Activated gamma-delta T cell treated with anti-CD3 and anti-CD28 coated beads, Interleukin-2, amount 50 U/mL, for 16 hours (primary cell): ENCODE measurements at places on chromosomes 1 and 21.
A peak's percentile ranks its signal among the peaks of the same experiment; 100 is the strongest.

GRCh38 chr1:17276568-17276967 lies 27.7 kb downstream of the PADI3 start:
- no peak for DNase-seq

DNA sequence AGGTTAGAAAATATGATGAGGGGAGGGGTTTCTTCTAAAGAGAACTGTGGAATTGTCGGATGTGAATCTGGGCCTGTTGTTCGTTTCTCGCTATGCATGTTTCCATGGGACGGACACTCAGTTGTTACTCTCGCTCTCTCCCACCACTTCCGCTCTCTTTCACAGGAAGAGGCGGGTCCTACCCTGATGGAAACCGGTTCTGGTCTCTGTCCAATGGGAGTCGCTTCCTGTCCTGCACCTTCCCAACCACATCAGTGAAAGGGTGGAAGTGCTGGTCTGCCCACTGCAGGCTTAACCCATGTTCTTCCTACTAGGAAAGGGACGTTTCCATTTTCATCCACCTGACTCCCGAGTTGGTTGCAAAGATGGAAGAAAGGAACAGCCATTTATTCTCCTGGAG lies 119.4 kb downstream of the KCNJ15 start:
- no peak for DNase-seq

GRCh38 chr1:193806079-193807048 lies 620.0 kb upstream of the B3GALT2 start:
- no peak for DNase-seq

DNA sequence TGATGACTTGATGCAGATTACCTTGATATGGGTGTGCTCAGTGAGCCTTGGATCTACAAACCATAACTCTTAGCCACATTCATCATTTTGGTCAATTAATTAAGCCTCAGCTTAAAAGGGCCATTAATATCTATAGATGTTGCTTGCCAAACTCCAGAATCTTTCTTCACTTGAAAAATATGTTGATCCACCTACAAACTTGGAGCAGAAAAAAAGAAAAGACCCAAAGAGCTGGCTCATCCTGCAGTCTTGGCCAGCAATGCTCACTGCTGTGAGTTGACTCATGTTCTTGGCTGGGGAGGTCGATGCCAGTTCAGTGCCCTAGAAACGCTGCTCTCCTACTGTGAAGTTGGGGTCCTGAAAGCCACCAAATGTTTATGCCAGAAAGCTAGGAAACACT lies 75.4 kb downstream of the DPT start:
- no peak for DNase-seq

GRCh38 chr1:67921725-67922489 lies 88.6 kb upstream of the GNG12 start:
- DNase-seq = no peak

- DNase-seq = no peak
Measured at GRCh38 chr1:50106095-50106761, 2.5 kb upstream of the ELAVL4 start.

DNA sequence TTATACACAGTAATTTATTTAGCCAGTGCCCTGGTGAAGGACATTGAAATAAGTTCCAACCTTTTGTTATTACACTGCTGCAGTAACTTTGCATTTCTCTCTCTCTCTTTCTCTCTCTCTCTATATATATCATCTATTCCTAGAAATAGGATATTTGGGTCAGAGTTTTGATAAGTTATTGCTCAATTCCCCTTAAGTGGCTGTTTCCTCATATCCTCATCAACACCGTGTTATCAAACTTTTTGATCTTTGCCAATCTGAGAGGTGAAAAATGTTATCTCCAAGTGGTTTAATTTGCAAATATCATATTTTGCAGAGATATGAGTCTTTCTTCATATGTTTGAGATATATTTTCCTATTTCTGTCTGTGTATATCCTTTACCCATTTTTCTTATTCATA lies 1.6 kb upstream of the SRSF4 start:
- DNase-seq = no peak

DNA sequence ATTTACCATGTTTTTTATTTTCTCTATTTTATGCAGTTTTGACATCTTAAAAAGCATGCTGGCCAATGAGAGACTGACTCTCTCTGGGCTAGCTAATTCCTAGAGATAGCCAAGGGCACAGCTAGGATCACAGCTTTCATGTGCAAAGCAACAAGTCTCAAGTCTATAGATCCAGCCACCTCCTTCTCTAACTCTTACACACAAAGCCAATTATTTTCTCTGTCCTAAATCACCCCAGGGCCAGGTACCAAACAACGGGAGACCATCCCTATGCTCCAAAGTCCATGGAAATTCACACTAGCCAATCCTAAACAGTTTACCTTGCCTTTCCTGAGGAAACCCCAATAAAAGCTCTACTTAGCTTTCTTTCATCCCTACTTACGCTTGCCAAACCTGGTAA lies 38.0 kb downstream of the ARHGAP29 start:
- DNase-seq = no peak

GRCh38 chr1:35646043-35646442 lies 4.7 kb upstream of the PSMB2 start:
- no peak for DNase-seq

DNA sequence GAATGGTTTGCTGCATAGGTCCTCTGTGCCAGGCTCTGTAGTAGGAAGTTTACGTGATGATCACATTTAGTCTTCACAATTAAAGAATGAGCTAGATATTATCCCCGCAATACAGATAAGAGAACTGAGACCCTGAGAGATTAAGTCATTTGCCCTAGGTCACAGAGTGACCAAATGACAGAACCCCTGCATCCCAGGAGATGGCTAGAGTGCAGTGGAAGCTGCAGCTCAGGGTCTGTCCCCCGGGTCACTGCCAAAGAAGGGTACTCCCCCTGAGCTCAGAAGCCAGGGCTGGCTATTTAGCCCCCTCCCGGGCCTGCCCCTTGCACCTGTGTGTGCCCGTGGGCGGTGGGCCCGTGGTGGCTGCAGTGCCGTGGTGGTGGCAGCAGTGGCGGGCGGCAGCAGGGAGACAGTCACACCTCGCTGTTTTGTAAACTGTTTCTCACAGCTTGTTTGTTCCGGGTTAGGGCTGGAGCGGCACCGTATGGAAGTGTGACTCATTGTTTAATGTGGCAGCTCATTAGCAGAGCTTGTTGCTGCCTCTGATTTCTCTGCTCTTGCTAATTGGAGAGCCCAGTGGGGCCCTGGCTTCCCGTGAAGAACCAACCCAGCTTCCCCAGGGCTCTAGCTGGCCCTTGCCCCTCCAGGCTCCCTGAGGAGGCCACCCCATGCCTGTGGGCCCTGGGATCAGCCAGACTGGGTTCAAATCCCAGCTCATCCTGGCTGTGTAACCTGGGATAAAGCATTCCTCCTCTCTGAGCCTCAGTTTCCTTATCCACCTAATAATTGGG lies 19.3 kb upstream of the FOXO6 start:
- DNase-seq = no peak

- no peak for DNase-seq
Measured at GRCh38 chr1:63824451-63824850, 50.6 kb downstream of the ROR1 start.

DNA sequence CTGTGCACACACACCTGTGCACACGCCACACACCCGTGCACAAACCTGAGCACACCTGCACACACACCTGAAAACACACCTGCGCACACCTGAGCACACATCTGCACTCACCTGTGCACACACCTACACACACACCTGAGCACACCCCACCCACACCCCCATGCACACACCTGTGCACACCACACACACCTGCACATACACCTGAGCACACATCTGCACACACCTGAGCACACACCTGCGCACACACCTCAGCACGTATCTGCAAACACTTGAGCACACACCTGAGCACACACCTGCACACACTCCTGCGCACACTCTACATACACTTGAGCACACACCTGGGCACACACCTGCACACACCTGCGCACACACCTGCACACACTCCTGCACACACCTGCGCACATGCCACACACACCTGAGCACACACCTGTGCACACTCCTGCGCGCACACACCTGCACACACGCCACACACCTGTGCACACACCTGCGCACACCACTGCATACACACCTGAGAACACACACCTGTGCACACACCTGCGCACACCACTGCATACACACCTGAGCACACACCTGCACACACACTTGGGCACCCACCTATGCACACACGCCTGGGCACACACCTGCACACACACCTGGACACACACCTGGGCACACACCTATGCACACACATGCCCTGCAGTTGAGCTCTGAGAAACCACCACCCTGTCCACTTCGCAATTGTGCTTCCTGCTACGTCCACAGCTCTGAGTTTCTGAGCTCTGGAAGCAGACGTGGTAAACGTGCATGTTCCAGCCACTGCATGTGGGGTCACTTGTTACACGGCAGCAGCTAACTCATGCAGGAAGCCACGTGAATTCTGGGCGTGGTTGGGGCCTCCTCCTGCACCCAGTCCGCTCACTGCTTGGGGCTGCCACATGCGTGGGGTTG lies 8.0 kb upstream of the C1orf159 start:
- no peak for DNase-seq

- DNase-seq = no peak
Measured at GRCh38 chr1:158089925-158090637, 90.6 kb upstream of the CD1D start.

GRCh38 chr1:44238660-44239059 lies 25.4 kb downstream of the DMAP1 start:
- no peak for DNase-seq

DNA sequence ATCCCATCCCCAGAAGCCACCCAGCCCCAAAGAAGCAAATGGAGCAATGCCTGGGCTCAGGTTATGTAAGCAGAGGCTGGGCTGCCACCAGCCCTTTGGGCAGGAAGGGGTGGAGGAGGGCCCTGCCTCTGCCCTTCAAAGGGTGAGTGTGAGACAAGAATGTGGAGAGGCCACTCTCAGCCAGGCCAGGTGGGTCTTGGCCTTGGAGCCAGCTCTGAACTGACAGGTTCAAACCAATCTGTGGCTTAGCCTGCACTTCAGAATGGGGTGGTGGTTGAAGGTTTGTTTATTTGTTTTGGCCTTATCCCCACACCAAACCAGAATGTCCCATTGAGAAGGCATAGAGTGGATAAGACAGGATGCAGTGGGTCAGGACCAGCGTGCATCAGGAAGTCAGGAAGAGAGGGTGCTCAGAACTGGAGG lies 29.8 kb downstream of the C1orf116 start:
- DNase-seq = no peak

DNA sequence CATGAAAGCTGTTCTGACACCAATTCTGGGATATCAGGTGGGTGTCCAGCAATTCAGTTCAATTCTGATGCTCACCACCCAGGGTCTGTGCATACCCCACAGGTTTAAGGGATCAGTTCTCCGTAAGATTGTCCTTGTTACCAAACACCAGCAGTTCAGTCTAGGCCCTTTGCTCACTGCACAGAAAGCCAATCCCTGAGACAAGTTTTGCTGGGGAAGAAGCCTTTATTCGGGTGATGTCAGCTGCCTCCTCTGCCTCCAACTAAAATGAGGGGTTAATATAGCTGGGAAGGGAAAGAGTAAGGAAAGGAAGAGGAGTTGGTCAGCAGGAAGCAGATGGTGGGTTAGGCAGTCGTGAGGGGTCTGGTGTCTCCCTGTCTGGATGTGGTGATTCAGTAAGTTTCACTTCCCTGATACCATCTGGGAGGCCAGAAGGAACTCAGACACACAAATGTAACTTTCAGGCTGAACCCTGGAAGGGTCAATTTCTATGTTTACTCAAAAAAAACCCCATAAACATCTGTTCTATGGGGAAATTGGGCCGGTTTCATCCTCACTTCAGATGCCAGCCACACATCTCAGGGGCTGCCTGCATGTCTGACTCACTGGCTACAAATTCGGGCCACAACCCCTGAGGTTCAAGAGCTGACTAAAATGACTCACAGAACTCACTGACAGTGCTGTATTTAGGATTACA lies 83.3 kb upstream of the PGBD5 start:
- DNase-seq = no peak

- DNase-seq = no peak
Measured at GRCh38 chr1:171852272-171852671, 11.0 kb downstream of the DNM3 start.

- no peak for DNase-seq
Measured at GRCh38 chr1:21631944-21632887, 36.9 kb downstream of the RAP1GAP start.

DNA sequence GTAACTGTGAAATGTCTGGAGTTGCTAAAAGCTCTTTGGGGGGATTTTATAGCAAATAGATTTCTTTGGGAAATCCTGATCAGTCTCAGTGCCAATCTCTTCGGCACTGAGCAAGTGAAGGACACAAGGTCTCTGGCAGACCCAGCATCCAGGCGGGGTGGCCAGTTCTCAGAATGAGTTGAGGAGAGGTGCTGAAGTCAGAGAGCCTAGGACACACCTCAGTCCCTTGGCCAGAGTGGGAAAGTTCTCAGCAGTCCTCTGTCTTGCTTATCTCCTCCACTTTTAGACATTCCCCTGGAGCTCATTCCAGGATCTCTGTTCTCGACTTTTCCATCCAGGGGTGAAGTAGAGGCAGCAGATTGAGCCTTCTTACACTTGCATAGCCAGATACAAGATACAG lies 6.7 kb downstream of the HLX start:
- no peak for DNase-seq

DNA sequence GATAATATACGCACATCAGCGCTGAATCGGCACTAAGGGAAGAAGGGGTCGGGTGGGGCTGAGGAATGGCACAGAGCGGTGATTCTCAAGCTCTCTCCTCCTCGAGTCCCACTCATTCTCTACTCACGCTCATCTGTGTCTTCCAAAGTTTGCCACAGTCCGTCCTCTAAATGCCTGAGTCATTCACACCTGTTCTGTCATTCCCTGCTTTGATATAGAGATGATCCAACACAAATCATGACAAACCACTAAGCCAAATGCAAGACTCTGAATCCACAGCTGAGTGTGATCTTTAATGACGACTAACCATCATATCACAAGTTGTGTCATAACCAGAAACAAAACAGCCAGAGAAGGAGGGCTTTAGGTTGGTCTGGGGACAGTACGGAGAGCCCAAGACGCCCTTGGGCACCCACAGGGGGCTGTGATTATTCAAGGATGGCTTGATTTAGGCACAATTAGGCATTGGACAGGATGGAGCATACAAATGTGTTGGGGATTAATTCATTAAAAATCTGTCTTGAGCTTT lies 501.5 kb downstream of the KIF26B start:
- DNase-seq = no peak

DNA sequence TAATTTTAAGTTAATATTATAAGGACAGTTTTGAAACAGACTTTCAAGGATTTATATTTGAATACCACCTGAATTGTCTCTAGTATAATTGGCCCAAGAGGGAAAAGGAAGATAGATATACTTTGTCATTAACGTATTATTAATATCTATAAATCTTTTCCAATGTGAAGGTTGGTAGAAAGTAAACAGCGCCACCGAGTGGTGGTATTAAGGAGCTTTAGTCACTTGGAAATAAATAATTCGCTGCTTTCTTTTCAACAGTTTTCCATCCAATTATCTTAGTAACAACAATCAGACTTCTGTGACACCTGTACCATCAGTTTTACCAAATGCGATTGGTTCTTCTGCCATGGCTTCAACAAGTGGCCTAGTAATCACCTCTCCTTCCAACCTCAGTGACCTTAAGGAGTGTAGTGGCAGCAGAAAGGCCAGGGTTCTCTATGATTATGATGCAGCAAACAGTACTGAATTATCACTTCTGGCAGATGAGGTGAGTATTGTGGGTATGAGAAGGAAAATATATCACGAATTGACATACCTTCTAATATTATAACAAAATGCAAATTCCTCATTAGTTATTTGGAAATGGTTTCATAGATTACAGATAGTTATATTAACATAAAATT lies 37.7 kb downstream of the SH3GLB1 start:
- peak; percentile 19 for DNase-seq
